Retinal pigment epithelial cell (primary cell): ENCODE measurements at places on chromosomes 2 and 18.

DNA sequence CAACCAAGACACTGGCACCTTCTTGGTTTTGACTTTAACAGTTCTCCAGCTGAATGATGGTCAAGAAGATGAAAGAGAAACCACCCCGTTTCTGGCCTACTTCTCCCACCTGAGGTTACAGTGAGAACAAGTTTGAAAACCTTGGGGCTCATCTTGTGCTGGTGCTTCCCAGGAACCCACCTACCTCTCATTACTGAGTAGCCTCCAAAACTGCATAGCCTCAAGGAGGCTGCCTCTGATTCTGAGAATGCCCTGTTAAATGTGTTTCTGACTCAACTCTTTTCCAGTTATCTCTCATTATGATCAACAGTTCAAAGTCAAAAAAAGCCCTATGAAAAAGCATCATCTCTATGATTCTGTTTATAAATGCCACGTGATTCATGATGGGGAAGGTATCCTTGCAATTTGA is 121.9 kb downstream of the CACNB4 start:
- no peak for DNase-seq

DNA sequence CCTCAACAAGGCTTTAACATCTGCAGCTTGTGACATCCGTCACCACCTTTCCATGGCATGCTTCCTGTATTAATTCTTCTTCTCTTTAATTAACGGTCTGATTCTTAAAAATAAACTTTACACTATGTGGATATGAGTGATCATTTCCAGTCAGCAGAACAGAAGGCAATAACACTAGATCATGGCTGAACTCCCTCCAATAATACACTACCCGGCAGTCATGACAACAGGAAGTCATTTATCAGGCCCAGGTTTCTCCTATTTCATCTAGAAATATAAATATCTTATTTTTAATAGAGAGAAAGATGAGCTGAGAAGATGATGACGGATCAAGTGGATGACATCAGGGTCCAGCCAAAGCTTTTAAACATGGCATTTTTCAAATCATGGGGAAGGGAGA is 792.2 kb downstream of the SLC4A3 start:
- DNase-seq, result no peak

DNA sequence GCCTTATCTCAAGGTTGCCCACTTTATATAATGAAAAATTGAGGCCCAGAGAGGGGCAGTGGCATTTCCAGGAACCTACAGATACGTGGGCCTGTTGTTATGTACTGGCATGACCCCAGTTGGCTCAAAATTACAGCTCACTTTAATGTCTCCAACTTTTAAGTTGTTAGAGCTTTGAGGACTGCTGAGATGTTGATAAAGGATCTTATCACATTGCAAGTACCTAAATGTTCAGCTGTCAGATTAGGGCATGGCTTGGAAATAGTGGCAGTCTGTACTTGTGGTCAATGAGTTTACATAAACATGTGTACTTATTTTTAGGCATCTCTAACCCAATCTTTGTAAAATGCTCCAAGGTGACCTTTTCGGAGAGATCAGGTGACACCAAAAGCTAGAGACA is 14.6 kb downstream of the SLC4A5 start:
- DNase-seq, result no peak

DNA sequence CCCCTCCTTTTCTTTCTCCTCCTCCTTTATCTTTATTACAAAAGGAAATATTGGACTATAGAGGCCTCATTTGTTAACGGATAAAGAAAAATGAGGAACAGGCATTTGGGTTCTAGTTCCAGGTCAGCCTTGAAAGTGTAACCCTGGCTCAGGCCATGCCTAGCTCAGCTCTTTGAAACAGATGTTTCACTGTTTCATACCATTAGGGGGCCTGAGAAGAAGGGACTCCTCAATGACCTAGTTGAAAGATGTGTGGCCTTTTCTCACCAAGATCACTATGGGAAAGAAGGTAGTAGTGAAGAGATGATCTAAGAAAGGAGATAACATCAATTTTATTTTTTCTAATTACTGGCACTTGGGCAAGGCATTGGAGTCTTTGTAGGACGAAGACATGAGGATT is 952.7 kb downstream of the SLC4A3 start:
- no peak for DNase-seq

- no peak for DNase-seq
Measured at GRCh38 chr2:6845903-6846302, 19.8 kb downstream of the CMPK2 start.

DNA sequence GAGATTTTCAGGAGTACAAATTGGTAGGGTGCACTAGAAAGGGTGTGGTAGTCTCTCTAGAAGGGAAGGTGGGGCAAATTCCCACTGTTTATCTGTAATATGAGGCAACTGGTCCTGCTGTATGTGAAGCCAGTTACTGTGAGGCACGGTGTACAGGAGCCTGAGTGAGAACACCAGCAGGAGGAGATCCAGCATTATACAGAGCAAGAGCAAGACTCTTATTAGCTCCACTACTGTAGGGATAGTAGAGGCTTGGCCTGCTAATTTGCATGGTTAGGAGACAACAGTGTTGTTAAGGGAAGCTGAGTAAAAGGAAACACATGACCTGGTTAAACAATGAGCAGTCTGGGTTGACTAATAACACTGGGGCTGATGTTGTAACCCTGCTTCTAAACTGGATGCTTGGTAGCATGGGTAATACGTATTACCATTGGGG is 76.3 kb upstream of the WDSUB1 start:
- no peak for DNase-seq

DNA sequence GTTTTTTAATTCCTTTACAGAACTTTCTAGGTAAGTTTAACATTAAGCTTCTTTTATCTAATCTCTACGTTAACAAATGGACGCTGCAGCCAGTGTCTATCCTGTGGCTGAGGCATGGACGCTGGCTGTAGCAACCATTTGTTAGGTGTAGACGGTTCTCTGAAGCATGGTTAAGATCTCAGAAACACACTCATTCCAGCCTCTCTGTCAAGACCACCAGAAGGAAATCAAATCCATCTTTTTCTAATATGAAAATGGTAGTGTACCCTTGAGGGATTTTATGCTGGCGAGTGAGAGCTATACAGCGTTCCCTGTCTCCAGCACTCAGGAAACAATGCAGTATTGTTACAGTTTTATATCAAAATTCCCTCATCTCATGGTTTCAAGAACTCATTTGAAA is 78.0 kb downstream of the DTNB start:
- no peak for DNase-seq

DNA sequence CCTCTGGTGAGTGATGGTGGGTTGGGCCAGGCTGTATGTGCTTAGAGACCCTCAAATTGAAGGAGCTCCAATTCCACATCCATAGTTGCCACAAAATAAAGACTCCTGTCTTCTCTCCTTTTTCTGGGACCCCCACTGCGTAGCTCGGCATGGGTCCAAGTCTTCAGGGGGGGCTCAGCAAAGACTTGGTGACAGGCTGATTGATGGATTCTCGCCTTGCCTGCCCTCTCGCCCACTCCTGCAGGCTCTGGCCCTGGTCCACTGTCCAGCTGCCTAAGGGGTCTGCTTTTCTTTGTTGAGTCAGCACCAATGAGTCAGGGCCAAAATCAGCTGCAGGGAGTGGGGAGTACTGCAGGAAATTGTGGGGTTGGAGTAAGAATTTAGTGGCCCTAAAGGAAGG is 21.5 kb downstream of the RPL37A start:
- no peak for DNase-seq

DNA sequence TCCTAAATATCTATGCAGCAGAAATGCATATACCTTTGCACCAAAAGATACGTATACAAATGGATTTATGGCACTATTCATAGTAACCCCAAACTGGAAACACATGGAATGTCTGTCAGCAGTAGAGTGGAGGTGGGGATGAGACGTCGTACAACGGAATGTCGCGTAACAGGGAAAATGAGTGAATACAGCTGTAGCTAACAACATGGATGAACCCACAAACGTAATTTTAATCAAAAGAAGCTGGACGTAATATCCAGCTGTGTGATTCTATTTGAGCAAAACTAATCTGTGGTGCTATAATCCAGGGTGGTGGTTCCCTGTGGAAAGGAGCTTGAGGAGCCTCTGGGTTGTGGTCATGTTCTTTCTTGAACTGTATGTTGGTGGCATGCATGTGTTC is 89.9 kb downstream of the MTA3 start:
- DNase-seq, result no peak

DNA sequence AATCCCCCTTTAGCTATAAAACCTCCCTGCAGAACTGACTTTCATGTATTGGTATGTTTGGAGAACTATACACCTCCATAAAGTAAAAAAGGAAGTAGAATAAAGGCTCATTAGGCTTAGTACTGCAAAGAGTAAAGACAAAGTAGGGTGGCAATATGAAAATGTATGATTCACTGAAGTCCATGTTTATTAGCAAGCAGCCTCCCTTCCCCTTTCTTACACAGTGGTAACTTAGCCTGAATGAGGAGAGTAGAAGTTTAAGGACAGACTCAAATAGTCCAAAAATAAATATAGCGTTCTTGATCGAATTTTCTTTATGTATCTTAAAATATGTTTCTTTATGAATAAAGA is 1.5 kb downstream of the ZNF804A start:
- DNase-seq, result no peak

DNA sequence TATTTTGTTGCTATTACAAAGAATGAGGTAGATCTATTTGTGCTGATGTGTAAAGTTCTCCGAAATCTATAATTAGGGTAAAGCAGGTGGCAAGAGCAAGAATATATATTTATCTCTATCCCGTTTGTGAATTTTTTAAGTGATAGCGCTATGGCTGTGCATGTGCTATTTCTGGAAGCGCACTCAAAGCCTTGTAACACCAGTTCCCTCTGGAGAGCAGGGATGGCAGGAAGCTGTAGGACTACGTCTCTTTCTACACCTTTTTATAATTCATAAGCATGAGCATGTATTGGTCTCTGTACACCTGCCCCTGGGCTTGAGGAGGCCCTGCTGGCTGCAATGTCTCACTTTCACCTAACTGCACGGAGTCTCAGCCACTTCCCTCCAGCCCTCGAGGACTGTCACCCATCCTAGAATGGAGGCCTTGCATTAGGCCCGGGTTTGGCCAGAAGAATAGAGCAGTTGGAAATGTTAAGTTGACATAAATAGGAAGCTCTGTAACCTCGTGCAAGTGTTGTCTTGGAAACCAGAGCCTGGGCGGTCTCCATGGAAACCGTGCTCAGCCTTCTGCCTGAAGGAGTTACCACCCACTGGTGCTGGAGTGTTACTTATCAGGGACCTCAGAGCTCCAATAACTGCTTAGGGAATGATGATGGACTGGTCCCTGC is 20.9 kb downstream of the ITM2C start:
- peak; percentile 58 for DNase-seq

GRCh38 chr2:219598308-219599078 is 836 bp downstream of the STK11IP start:
- DNase-seq, result no peak

DNA sequence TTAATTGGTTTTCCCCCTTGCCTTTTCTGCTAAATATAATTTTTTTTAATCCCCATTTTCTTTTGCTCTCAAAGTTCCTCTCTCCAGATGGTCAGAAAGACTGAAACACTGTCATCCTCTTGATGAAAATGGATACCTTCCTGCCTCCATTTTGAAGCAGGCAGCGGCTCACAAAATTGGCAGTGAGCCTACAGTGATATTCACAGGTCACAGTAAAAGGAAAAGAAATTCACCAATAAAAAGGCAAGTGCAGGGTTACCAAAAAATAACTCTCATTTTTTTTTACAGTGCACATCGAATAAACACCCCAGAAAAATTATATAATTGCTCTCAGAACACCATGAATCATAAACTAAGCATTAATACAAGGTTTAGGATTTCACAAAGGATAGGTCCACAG is 307.5 kb downstream of the TCF4 start:
- DNase-seq, result no peak

- no peak for DNase-seq
Measured at GRCh38 chr2:240256704-240257637, 116.5 kb upstream of the OTOS start.

GRCh38 chr2:932320-933115 is 18.1 kb upstream of the SNTG2 start:
- no peak for DNase-seq

- no peak for DNase-seq
Measured at GRCh38 chr2:108257757-108258331, 18.1 kb downstream of the SULT1C3 start.

- no peak for DNase-seq
Measured at GRCh38 chr2:44825702-44826101, 115.8 kb upstream of the SIX3 start.

- no peak for DNase-seq
Measured at GRCh38 chr2:7837237-7837760, 844.6 kb upstream of the ID2 start.

GRCh38 chr2:25063876-25064660 is 22.2 kb downstream of the EFR3B start:
- DNase-seq, result no peak

DNA sequence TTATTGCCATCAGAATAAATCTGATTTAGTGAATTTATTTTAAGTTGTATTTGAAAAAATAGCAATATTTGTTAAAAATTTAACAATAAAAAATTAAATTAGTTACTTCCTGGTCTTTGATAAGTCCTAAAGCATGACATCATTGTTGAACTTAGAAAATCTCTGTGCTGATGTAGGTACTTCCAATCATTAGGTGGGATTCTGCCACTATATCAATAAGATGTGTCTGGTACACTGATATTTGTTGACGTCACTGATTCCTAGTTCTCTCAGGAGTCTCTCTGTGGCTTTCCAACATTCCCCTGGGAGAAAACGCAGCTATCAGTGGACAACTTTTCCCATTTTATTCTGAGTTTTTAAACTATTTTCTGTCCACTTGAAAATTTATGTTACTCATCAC is 143.5 kb downstream of the GALNT13 start:
- no peak for DNase-seq

GRCh38 chr18:46190667-46191066 is 86.5 kb downstream of the HAUS1 start:
- no peak for DNase-seq

GRCh38 chr2:174074831-174075230 is 109.7 kb upstream of the SP3 start:
- DNase-seq, result no peak

DNA sequence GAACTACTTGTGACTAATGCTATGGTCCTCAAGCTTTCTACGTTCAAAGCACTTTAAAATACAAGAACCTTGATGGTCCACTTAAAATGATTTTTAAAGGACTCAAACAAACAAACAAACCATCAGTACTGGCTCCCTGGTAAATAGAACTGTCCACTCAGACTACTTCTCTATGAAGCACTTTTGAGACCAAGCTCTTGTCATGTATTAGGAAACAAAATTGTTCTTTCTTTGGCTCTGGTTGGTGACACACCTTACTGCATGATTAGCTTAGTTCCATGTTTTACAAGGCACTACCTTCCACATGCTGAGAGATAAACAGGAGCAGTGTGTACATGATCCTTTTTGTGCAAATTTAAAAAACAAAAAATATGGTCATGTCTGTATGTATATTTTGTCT is 19.7 kb downstream of the DARS1 start:
- DNase-seq, result no peak

GRCh38 chr2:29747786-29748470 is 173.5 kb downstream of the ALK start:
- peak; percentile 31 for DNase-seq

- DNase-seq, result no peak
Measured at GRCh38 chr2:65035351-65035943, 20.8 kb upstream of the CEP68 start.

DNA sequence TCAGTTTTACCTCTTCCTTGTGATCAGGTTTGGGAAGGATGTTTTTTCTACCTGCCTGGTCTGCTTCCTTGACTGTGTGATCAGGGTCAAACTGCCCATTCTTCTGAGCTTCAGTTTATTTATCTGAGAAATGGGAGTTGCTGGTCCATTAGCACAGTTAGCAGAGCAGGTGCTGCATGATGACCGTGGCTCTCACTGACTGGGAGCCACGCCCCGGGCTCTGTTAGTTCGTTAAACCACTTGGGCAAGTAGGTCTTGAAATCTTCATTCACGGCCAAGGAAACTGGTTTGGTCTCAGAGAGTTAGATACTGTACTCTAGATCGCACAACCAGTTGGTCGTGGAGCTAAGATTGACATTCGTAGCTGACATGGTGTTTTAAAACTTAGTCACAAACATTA is 41.7 kb downstream of the INPP5D start:
- DNase-seq, result no peak
